ENCODE measurements at places on chromosomes 7 and 10.

DNA sequence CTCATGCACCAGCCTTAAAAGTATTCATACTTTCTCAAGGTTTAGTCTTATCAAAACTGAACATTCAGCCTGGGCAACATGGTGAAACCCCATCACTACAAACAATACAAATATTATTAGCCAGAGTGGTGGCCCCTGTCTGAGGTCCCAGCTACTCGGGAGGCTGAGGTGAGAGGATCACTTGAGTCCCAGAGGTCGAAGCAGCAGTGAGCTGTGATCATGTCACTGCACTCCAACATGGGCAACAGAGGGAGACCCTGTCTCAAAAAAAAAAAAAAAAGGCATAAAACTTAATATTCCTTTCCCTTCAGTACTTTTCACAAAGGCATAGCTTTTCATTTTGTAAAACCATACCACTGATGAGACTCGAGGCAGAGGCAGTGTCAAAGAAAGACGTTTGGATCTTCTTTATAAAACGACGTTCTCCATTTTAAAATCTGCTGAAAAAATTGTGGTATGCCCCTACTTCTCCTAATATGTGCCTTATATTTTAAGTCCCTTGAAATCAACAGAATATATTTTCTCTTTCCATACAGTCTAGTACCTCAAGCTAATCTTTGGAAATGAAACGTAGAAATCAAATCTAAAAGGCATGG lies 1.9 kb downstream of the NSUN6 start:
- no peak for DNase-seq

DNA sequence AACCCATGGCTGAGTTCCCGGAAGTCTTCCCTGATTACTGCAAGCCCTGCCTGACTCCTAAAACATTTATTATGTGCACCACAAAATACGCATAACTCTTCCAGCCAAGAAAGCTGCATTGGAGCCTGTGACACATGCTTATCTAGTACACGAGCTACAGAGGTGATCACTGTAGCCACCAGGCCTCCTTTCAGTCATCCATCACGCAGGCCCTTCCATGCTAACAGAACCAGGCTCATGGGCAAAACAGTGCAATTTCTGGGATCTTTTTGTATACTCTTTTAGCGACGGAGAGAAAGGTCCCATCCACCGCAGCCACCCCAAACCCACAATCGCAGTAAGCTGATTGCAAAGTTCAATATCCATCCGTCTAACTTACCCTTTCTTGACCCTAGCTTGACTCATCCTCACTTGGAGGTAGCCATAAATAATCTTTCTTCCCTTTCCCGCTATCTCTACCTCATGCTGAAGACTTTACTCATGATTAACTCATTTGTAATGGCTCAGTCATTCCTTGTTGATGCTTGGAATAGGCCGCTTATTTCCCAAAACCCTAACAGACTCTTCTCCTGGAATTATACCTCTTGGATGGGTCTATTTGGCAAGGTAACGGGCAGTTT lies 1203.5 kb downstream of the TYW1 start:
- DNase-seq = no peak

DNA sequence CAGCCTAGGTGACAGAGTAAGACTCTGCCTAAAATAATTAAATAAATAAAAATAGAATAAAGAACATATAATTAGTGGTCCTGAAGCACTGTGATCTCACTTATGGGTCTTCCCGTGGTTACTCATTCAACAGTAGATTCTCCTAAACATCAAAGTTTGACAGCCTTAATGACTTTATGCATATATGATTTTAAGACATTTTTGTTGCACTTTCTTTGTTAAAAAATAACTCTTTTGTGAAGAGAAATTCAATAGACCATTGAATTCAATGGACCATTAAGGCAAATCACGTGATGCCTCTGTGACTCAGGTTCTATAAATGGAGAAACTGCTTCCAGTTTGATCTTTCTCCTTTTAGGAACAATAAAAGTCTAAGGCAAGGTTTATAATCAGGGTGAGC lies 59.6 kb downstream of the ATOH7 start:
- DNase-seq = no peak

DNA sequence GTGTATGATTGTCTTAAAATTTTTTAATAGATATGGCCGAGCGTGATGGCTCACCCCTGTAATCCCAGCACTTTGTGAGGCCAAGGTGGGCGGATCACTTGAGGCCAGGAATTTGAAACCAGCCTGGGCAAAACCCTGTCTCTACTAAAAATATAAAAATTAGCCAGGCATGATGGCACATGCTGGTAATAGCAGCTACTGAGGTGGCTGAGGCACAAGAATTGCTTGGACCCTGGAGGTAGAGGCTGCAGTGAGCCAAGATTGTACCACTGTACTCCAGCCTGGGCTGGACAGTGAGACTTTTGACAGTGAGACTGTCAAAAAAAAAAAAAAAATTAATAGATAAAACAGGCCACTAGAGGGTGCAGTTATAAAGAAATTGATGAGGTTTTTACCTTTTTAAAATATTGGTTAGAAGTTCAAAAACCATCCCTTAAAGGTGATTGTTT lies 20.5 kb downstream of the NOM1 start:
- peak; percentile 19 for DNase-seq

DNA sequence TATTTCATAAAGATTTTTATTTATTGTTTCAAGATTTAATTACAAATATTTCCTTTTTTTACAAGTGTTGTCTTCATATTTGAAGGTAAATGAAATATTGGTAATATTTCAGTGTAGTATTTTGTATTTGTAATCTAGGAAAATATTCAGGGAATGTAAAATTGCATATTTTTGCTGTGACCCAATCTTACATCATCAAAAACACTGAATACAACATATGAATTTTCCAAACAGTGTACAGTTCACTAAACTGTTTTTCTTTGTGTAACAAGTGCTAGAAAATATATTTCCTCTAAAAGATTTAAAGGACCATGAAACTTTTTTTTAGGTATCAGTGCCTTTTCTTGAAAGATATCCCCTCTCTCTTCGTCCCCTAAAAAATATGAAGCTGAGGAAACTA lies 251.9 kb upstream of the KCND2 start:
- DNase-seq = no peak

DNA sequence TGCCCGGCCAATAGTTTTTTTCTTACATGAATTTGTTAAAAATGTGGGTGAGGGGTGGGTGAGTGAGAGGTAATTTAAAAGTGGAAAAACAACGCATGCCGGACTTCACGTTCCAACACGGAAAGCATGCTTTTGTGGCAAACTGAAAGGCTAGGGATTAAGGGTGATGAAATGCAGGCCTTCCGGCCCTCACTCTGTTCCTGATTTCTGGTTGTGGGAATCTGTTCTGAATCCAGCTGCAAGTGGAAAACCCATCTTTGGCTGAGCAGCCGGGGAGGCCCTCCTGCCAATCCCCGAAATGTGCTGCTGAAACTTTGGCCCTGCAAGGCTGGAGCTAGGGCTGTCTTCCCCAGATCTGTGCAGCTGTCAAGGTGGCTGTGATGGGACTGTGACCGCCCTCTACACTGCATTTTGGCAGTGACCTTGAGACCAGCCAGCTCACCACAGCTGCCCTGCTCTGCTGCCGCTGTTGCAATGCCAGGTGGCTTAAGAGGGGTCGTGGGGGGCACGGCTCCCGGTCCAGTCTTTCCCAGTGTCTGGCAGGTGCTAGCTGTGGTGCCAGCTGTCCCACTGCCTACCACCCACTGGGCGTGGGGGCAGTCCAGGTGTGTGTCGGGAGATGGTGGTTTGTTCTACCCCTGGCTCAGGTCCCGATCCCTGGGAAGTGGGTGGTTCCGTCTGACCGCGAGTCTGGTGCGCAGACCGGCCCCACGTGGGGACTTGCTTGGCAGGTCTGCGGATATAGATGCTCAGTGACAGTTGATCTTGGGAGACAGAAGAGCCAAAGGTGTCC lies 39.0 kb downstream of the TET1 start:
- DNase-seq = peak; percentile 77

GRCh38 chr10:128879441-128880140 lies 587.5 kb upstream of the MGMT start:
- DNase-seq = no peak

DNA sequence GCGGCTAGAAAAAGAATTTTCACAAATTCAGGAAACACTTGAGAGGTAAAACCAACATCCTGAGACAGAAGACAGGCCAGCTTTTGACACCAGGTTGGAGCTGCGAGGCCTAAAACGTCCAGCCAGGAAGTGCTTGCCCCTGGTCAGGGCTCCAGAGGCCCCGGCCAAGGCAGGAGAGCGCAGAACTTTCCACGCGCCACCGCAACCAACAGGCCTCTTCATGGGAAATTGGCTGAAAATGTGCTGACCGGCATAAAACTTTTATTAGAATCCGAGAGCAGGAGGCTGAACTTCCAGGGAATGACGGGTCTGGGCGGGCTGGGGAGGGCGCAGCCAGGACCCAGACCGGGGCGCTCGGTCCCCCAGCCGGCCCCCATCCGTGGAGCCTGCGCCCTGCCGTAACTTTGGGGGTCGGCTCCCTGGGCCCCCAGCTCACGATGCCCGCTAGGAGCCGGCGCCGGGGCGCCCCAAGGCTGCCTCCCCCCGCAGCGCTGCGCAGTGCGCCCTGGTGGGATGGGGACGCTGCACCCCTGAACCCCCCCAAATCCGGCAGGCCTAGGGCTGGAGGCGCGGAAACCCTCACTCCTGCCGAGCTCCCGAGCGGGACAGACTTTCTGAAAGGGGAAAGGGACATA lies 414.0 kb upstream of the MKI67 start:
- DNase-seq = no peak

- peak; percentile 84 for DNase-seq
These were observed 11.9 kb downstream of the CHST3 start for GRCh38 chr10:71975871-71976725.

DNA sequence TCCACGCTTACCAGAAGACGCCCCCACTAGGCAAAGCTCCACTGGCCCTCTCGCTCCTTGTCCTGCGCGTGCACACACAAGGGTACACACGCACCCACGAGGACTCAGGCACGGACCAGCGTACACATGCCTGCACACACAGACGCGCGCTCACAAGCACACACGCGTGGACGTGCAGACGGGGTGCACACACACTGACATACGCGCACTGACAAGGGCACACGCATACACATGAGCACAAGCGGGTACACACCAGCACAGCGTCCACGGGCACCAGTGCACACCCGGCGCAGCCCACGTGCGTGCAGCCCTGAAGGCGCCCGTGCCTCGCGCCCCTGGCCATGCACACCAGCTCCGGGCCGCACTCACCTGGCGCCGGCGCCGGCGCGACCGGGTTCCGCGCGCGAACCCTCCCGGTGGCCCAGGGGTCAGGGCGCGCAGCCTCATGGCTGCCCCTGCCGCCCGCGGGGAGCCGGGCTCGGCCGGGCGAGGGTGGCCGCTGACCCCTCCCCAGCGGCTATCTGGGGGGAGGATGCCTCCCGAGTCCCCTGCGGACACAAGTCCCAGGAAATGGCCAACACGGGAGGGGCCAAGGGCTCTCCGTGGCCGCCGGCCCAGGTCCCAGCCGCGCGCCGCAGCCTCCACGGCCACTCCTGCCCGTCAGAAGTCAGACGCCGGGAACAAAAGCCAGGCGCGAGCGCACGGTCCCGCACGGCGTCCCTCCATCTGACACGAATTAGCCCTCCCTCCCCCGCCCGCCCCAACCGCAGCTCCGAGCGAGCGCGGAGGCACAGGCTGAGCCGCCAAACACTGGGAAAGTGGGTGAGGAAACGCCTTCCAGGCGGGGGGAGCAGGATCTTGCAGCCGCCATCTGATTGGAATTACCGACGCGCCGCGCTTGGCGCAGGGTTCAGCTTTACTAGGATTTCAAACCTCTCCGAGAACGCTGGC lies 45.0 kb downstream of the TNS3 start:
- peak; percentile 87 for DNase-seq

DNA sequence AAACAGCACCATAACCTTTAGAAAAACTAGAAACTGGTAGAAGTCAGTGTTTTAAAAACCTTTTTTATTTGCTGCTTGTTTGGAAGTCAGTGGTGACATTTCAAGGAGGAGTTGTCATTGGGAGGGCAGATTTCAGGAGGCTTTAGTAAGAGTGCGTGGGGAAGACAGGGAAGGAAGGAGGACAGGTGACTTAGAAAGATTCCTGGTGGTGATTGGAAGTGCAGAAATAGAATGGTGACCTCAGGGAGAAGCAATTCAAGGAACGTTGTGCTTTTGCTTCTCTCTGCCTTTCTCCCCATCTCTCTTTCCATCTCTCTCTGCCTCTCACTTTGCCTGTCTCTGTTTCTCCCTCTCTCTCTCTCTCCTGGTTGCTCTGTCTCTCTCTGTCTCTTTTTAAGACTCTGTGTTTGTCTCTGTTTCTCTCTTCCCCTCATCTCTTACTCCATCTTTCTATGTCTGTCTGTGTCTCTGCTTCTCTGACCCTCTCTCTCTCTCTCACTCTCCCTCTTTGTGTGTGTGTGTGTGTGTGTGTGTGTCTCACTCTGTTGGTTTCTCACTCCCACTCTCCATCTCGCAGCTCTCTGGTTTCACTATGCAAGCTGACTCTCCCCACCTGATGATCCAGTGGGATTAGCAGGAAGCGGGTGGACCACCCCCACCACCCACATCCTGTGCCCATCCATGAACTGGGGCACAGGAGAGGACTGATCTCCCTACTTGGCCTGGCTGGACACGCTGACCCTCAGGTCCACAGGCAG lies 10.9 kb upstream of the PFKP start:
- peak; percentile 41 for DNase-seq

- no peak for DNase-seq
These were observed 97.0 kb downstream of the ALOX5 start for GRCh38 chr10:45471059-45471458.

GRCh38 chr10:61164458-61165160 lies 220.6 kb upstream of the RHOBTB1 start:
- DNase-seq = peak; percentile 22

GRCh38 chr10:69817078-69817581 lies 15.4 kb downstream of the COL13A1 start:
- DNase-seq = no peak

DNA sequence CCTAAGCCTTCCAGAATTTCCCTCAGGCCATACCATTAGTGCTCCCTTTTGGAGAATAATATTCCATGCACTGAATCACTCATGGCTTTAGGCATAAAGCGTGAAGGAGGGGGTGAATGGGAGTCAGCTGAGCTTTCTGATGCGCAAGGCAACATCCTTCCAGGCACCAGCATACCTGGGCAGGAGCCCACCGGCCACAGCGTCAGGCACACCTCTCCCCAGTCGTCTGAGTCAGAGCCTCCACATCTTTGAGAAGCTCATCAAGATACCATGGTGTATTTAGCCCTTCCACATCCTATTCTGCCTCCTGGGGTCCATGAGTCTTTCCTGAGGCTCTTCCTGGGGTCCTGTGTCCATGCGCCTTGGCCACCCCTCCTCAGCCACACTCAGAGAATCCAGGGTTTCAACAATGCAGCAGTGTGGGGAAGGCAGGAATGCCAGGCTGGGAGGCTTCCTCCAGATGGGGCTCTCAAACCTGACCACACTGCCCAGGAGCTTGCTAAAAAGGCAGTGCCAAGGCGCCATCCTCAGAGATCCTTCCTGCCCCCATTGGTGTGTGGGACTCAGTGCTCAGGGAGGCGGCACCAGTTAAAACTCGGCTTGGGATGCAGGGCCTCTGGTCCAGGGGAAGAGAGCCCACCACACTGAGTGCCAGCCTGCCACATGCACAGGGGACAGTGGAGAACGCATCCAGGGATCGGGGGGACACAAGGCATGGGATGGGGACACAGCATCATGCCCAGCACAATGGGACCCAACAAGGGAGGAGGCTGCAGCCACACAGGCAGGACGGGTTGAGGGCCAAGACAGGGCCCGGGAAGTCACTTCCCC lies 31.6 kb downstream of the RASGEF1A start:
- DNase-seq = no peak

Data from EH (cell line).